Subcutaneous preadipocyte (primary cell): ENCODE measurements at places on chromosomes 4 and X. TPM values are rescaled to one million over a fixed set of nuclear protein-coding genes. Genes with fewer than 3 reads are reported as not detected.

The MAGEB1 gene
- not detected in 2 replicates for total RNA-seq

The GLRB gene
- 1.5 and 4.1 TPM in 2 replicates for total RNA-seq

The GRIA3 gene
- 1.4 and 2.6 TPM in 2 replicates for total RNA-seq

The ARHGAP4 gene
- 0.37 and 0.39 TPM in 2 replicates for total RNA-seq

The WNK3 gene
- under 0.01 and 0.20 TPM in 2 replicates for total RNA-seq

The GIMD1 gene
- total RNA-seq: not detected in 2 replicates

The MFSD8 gene
- 12.9 and 21.7 TPM in 2 replicates for total RNA-seq

The HPGDS gene
- total RNA-seq: not detected in 2 replicates

The RHOH gene
- total RNA-seq: 0.20 TPM in 1 of 2 replicates, not detected in the other

The UGT2B11 gene
- total RNA-seq: not detected in 2 replicates

The NEXMIF gene
- not detected in 2 replicates for total RNA-seq

The ARMCX1 gene
- 55.9 and 57.0 TPM in 2 replicates for total RNA-seq

The PRDM8 gene
- total RNA-seq: 4.0 and 6.6 TPM in 2 replicates

The ARX gene
- total RNA-seq: not detected in 2 replicates

The MAMLD1 gene
- total RNA-seq: 0.73 and 2.3 TPM in 2 replicates

The ADAMTS3 gene
- 1.1 and 1.2 TPM in 2 replicates for total RNA-seq

The NWD2 gene
- total RNA-seq: not detected in 2 replicates

The FAM9B gene
- not detected in 2 replicates for total RNA-seq

The SAGE1 gene
- total RNA-seq: not detected in 2 replicates
